ENCODE measurements at places on chromosomes 11 and 22.

DNA sequence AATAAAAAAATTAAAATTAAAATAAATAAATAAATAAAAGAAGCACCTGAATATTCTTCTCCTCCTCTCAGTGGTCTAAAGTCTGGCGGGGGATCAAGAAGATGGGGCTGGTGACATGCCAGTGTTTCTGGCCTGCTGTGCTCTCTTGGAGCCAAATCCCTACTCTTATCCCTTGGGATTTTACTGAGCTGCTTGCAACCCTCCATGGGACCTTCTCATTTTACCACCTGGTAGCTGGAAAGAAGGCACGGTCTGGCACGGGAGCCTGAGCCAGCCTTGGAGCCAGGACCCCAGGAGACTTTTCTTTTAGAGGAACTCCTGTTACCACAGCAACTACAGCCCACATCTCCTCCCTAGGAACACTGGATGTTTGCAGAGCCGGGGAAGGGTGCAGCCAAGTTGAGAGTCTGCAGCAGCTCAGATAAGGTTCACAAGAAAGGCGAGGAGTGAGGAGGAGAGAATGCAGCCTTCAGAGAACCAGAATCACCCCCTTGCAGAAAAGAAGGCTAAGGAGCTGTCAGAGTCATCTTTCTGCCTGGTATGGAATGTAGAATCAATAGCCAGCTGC, 21.4 kb downstream of the CD6 start:
- no peak for DNase-seq

- DNase-seq = no peak
Observed at GRCh38 chr11:108923413-108923812, 258.5 kb downstream of the DDX10 start.

- DNase-seq = no peak
Observed at GRCh38 chr11:128182844-128183243, 404.5 kb downstream of the ETS1 start.

GRCh38 chr22:40720538-40721256, 41.4 kb downstream of the MCHR1 start:
- DNase-seq = peak; percentile 29

DNA sequence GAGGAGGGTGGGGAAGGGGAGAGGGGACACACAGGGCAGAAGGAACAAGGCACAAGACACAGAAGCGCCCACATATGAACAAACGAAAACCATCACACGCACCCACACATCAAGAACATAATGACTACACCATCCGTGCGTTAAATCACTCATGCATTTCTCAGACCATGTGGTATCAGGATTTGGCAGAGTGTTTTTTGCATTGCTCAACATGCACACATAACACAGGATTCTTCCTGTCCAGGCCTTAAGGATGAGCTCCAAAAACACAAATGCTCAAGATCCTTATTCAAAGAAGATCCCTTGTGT, 309.5 kb downstream of the CADM1 start:
- no peak for DNase-seq

GRCh38 chr11:72042064-72042745, 38.1 kb downstream of the NUMA1 start:
- DNase-seq = no peak

- DNase-seq = peak; percentile 52
Observed at GRCh38 chr22:37043828-37044538, 7.6 kb upstream of the KCTD17 start.

GRCh38 chr11:58845386-58845785, 882 bp upstream of the GLYATL2 start:
- no peak for DNase-seq

- DNase-seq = no peak
Observed at GRCh38 chr11:118136801-118137200, 15.8 kb downstream of the SCN4B start.

GRCh38 chr11:122933416-122933815, 48.2 kb downstream of the BSX start:
- no peak for DNase-seq
